EL (cell line): ENCODE measurements at places on chromosomes 16 and 17.

GRCh38 chr16:5215901-5216300 is 118.3 kb upstream of the EEF2KMT start:
- DNase-seq, result no peak

DNA sequence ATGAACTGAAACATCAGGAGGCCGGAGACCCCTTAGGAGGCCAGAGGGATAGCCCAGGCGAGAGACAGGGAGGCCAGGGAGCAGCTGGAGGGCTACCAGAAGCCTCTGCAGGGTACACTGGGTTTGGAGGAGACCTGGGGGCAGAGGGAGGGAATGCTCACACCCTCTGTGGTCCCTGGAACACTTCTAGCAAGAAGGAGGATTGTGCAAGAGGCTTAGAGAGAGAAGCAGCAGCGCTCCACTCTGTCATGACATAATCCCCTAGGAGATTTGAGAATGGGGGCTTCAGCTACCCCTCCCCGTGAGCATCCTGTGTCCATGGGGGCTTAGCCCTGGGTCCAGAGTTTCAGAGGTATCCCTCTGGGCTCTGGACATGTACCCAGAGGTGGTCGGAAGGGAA is 15.8 kb downstream of the GPR142 start:
- no peak for DNase-seq

- peak; percentile 68 for DNase-seq
Observed at GRCh38 chr17:55286681-55287589, 22.2 kb downstream of the HLF start.

GRCh38 chr17:83012200-83012785 is 67.1 kb upstream of the METRNL start:
- DNase-seq, result no peak

- no peak for DNase-seq
Observed at GRCh38 chr17:45170280-45170930, 8.7 kb downstream of the HEXIM2 start.
